ENCODE measurements at places on chromosomes 5 and 9.

DNA sequence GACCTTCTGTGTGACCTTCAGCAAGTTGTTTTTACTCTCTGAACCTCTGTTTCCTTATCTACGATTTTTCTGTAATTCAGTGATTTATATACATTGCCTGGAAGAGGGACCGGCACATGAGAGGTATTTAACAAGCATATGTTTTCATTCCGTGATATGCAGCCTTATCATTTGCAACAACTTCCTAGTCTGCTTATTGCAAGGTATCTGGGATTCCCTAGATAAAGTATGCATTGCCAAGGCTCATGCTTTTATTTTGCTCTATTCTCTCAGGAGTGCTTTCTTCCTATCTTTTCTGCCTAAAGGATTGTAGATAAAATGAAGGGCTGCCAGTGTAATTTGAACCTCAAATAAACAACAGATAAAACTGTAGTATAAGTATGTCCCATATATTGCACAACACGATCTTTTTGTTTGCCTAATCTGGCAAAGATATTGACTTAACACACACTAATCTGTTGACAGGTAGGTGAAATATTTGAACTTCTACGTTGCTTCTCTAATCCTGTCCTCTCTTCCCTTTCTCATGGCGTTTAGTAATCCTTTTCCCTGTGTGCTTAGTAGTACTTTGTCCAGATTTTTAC, 377.2 kb upstream of the TNC start:
- no peak for DNase-seq

GRCh38 chr9:76153339-76153738, 240.9 kb downstream of the RFK start:
- DNase-seq: no peak

- DNase-seq: no peak
These were observed 138.1 kb downstream of the PDE4D start for GRCh38 chr5:59755476-59755875.

GRCh38 chr9:116103976-116104820, 49.4 kb upstream of the PAPPA start:
- no peak for DNase-seq

- DNase-seq: no peak
These were observed 500.0 kb upstream of the C9orf72 start for GRCh38 chr9:28073270-28073669.

DNA sequence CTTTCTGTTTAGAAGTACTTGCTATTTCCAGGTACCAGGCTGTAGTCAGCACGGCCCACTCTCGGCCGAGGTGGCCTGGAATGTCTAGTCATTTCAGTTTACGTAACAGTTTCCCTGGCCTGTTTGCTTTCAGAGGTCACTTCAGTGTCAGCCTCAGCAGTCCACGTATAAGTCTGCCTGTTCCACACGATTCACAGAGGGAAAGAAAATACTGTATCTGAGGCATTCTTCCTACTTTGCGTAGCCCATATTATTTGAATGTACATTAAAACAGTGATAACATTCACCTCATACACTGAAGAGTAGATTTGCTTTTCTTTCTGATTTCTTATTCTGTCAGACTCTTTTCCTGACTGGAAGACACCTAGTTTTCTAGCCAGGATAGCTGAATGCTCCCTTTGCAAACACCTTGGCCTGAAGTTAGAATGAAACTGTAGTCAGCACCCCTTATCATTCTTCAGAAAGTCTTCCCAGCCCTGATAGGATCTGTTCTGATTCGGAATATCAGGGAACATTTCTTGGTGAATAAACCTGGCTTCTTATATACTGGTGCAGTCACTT, 140.9 kb downstream of the AOPEP start:
- no peak for DNase-seq

- DNase-seq: no peak
These were observed 19.2 kb downstream of the COL15A1 start for GRCh38 chr9:98962861-98963260.

GRCh38 chr9:137945581-137945980, 68.0 kb downstream of the CACNA1B start:
- DNase-seq: no peak

DNA sequence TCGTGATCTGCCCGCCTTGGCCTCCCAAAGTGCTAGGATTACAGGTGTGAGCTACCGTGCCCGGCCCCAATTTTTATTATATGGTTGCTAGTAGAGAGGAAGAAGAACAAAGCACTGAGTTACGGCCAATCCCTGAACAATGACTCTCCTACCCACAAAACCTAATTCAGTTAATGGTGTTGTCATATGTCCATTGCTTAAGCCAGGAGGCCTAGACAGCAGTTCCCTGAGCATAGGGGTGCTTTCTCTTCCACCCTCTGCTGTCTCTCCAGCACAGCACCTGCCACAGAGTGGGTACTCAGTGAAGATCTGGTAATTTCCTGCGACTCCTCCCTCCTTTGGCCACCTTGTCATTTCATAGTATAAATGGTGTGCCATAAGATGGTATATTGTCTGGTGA, 21.4 kb upstream of the LTC4S start:
- DNase-seq: no peak

GRCh38 chr5:13708906-13709305, 235.6 kb downstream of the DNAH5 start:
- DNase-seq: no peak

DNA sequence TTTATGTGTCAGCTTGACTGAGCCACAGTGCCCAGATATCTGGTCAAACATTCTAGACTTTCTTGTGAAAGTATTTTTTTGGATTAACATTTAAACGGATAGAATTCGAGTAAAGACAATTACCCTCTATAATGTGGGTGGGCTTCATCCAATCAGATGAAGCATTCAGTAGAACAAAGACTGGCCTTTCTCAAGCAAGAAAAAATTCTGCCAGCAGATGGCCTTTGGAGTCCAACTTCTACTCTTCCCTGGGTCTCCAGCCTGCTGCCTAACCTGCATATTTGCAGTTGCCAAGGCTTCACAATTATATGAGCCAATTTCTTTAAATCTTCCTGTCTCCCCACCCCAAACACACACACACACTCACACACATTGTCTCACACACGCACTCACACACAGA, 86.4 kb downstream of the MED10 start:
- DNase-seq: no peak

DNA sequence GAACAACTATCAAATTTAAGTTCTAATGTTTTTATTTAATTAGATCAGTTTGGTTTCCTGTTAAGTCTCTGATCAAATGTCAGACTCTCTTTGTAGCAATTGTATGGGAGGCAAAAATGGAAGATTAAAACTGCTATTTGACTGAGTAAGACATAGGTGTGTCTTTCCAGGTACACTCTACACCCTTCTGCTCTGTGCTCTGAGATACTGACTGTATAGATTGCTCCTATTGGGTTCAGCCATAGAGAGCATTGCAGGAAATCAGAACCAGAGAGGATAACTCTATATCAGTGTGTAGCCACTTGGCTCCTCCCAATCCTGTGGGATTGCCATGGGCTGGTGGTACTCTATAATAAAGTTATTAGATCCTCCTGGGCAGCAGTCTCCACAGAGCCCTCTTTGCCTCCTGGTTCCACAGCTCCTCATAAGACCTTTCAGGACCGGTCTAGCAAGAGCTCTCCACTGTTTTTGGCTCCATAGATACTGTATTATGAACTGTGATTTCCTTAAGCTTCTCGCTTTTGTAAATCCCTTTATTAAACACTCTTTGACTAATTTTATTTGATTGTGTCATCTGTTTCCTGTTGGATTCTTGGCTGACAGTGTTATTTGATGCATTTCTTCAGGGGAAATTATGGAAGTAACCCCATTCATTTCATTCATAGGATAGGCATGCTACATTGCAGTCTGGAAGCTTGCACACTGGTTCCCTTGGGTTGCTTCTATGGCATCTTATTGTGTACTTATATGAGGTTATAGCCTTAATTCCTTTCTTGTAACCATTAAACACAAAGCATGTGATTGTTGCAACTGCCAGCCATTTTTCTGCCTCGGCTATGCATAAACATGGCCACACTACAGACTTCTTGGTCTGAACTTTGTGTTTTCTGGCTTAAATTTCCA, 115.6 kb downstream of the VCAN start:
- DNase-seq: no peak

- no peak for DNase-seq
These were observed 107.6 kb upstream of the PRSS3 start for GRCh38 chr9:33687779-33688178.

- no peak for DNase-seq
These were observed 1025.0 kb upstream of the CDH10 start for GRCh38 chr5:25669645-25670401.

Data from activated CD8-positive, alpha-beta memory T cell treated with anti-CD3 and anti-CD28 coated beads for 4 hours (primary cell).